Activated CD4-positive, CD25-positive, alpha-beta regulatory T cell treated with anti-CD3 and anti-CD28 coated beads, Interleukin-2, amount 50 U/mL, for 16 hours (primary cell): ENCODE measurements at places on chromosomes 2 and 18.

GRCh38 chr2:160271171-160272086 lies 71.4 kb upstream of the ITGB6 start:
- DNase-seq = no peak

GRCh38 chr18:78207942-78208341 lies 771.7 kb upstream of the SALL3 start:
- DNase-seq = no peak

DNA sequence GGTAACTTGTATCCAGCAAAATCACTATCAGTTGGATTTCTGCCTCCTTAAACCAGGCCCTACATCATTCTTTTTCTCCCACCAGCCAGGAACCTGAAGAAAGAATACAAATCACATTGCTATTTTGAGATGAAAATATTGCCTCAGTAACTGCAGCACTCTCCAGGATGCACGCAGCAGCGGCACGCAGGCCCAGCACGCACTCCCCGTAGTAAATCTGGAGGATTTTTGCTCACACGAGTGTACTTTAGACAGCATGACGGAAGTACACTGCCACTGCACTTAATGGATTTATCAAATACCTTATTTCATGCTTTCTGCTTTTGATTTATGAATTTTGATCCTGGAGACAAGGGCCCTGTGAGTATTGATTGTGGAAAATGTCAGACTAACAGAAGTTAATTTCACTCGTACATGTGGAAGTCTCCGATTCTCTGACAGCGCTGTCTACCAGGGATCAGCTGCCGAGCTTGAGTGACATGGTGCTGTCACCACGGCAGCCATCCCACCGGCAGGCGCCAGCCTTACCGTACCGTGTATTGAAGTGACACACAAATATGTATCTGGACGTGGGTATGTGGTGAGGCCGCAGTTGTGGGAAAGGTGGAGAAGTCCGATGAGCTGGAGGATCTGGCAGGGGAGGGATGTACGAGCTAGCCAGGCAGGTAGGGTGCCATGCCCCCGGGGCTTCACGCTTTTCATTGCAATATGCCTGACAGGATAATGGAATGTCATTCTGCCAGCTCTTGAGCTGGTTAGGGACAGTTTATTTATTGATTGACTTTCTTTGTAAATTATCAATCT lies 863.7 kb downstream of the GALR1 start:
- DNase-seq = no peak

GRCh38 chr18:49561289-49562193 lies at the start of gene LIPG:
TSS of gene LIPG (plus strand) at chr18:49562057. CDS start at chr18:49562309, 252 bp downstream.
- DNase-seq = no peak

DNA sequence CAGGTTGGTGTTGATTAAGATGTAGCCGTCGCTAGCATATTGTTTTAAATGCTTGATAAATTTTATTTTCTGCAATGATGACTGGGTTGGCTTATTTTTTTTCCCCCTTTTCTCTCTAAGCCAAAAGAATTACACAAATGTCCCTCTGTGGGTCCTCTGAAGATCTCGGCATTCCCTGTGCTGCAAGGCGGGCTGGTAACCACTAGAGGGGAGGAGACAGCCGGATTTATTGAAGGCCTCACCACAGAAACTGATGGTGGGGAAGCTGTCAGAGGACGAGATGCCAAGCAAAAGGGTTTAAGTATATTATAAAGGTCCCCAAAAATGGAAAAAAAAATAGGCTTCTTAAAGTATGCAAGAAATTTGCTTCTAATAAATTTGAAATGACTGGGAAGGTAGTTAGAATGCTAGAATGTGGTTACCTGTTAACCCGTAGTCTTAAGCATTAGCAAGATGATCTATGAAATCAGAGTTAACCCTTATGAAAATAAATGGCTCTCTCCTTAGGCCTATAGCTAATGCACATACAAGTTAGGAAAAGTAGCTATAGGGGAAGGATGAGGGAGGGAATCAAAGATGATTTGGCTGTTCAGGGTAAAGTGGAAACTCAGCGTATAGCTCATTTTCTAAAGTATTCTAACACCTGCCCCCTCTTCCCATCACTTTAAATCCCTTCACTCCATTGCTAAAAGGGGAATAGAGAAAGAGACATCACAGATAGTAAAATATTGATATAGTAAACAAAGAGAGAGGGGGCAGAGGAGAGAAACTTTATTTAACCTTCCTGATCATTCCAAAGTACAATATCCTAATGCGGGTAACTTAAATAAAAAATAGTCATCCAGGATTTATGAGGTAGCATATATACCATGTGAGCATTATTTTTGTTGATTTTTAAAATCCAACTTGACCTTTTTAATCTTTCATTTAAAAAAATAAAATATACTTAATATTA lies 894.5 kb upstream of the POU3F3 start:
- DNase-seq = no peak

- no peak for DNase-seq
Measured at GRCh38 chr2:26717362-26717761, 24.8 kb downstream of the KCNK3 start.

GRCh38 chr2:230225486-230225885 lies at the start of gene SP140:
TSS of gene SP140 (plus strand) at chr2:230225736. CDS start at chr2:230225845, 109 bp downstream.
- DNase-seq = peak; percentile 69
